ENCODE measurements at places on chromosomes 13 and 19.
A peak's percentile ranks its signal among the peaks of the same experiment; 100 is the strongest.

- DNase-seq = no peak
These were observed 71.6 kb upstream of the TM9SF2 start for GRCh38 chr13:99429670-99430069.

DNA sequence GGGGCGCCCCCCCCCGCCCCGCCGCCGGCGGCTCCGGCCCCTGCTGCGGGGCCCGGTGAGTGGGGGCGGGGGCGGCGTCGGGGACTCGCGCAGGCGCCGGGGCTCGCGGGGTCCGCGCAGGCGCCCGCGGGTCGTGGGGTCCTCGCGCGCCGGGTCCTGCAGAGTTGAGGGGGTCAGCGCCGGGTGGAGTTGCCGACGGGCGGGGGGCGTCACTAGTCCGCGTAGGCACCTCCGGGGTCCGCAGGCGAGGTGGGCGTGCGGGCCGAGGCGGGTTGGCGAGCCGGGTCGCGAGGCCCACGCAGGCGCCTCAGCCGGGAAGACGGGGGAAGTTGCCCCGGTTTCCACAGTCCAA, 365 bp downstream of the PPP6R1 start:
- DNase-seq = no peak

DNA sequence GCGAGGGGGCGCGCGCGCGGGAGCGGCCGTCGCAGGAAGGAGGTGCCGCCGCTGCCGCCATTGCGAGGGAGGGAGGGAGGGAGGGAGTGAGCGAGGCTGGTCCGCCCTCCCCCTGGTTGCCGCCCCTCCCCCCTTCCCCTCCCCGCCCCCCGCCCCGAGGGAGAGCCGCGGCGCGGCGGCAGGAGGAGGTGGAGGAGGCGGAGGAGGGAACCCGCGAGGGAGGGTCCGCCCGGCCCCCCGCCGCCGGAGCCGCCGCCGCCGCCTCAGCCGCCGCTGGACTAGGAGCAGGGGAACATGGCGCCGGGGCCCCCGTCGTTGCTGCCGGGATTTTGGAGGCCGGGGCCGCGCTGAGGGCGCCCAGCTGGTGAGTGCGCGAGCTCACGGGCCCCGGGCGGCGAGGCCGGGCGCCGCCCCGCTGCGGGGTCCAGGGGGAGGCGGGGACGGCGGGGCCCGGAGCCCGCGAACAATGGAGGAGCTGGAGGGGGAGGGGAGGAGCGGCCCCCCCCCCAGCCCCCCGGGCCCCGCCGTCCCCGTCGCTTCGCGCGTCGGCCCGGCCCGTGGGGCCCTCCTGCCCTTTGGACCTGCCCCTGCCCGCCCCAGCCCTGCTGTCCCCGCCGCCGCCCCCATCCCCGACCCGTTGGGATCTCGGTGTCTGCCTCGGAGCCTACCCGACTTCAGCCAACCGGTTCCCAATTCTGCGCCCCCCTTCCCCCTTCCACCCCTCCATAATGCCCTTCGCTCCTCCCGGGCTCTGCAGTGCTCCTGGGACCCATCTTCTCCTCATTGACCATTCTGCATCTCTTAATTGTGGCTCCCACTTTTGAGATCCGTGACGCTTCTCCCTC, at the start of gene ARHGAP35:
Gene ARHGAP35 (plus strand): TSS at position 152 of the 845 bp plus-strand sequence. CDS start 57,679 bp downstream, outside the sequence.
- DNase-seq = no peak

GRCh38 chr13:65789815-65790214, 1440.3 kb downstream of the PCDH9 start:
- DNase-seq = no peak

DNA sequence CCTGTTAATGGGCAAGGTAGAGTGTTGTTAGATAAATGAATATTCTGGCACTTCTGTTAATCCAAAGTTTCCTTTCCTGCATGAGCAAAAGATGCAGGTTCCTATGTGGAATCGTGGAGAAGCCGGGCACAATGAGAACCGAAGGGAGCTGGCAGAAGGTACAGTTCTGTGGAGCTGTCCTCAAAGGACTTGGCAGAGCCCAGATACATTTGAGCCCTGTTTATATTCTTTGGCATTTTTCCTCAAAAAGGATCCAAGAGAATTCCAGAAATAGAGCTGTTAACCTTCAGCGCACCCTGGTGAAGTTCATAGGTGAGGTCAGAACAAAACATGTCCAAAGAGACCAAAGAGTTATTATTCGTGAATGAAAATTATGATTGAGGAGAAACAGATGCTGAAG, 4.0 kb upstream of the DLEU7 start:
- no peak for DNase-seq

DNA sequence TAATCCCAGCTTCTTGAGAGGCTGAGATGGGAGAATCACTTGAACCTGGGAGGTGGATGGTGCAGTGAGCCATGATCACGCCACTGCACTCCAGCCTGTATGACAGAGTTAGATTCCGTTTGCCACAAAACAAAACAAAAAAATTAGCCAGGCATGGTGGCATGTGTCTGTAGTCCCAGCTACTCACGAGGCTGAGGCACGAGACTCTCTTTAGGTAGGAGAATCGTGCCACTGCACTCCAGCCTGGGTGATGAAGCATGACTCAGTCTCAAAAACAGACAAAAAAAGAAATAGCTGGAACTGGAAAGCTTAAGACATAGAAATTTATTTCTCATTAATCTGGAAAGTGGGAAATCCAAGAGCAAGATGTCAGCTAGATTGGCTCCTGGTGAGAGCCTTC, 20.2 kb upstream of the ZNF808 start:
- no peak for DNase-seq

DNA sequence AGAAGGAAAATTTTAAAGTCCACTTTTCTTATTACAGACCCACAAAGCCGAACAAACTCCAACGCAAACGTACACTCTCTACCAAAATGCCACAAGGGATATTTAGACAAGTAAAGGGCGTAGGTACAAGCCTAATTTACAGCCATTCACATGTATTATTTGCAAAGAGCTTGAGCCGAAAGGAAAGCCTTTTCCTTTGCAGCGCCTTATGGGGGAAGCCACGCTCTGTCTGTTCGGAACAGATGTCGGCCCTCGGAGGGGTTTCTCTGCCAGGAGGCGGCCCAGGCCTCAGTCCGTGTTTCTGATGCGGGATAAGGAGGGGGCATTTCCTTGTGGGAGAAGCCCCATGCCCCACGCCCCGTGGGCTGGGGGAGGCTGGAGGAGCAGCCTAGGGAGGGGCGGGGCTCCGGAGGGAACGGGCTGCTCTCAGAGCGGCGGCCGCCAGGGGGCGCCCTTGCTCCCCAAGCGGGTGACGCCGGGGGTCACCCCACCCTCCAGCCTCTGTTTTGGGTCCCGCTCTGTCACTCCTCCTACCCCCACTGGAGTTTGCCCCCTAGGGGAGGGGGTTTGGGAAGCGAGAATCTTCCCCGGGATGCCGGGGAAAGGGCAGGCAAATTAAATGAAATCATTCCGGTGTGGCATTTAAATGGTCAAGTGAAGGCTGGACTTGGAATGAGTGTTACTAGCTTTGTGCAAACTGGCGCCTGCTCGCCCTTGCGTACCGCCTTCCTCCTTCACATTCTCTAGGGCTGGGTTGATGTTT, 2.9 kb downstream of the HTR2A start:
- DNase-seq = peak; percentile 66

GRCh38 chr19:46943150-46943946, 76.3 kb upstream of the NPAS1 start:
- no peak for DNase-seq

All from anterior cingulate cortex (tissue), 58 donors.